ENCODE measurements at places on chromosomes 7 and 10.

- no peak for DNase-seq
Observed at GRCh38 chr10:17413876-17414275, 40.5 kb downstream of the ST8SIA6 start.

- DNase-seq: no peak
Observed at GRCh38 chr7:151759591-151760042, 117.3 kb downstream of the PRKAG2 start.

DNA sequence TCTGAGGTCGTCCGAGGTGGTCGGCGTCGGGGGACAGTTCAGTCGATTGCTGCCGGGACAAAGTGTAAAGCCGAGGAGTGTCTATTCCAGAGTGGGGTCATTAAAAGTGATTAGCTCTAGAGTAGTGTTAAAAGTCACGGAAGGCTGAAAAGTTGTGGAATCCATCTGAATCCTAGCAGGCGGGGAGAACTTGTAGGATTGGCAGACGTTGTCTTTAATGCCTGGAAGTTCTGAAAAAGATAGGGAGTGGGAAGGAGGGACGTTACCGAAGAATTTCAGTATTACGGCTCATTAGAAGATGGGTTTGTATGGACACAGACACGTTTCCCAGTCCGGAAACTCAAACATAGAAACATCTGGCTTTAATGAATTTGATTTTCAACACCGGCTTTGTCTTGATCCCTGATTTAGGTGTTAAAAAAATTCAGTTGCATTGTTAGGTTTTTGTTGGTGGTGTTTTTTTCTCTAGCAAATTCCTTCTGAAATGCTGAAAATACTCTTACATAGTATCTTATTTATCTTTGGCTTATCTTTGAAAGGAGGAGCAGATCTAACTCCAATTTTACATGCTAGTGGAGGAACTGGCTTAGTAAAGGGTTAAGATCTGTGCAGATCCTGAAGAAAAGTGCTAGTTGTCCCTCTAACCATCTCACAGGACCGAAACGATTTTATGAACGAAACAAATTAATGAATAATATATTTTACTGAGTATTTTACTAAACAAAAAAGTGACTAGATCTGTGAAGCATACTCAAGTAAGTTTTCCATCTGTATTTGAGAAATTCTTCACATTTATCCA is 900 bp downstream of the MKLN1 start:
- no peak for DNase-seq

GRCh38 chr7:81648716-81649115 is 121.1 kb downstream of the HGF start:
- DNase-seq: no peak

GRCh38 chr7:9890092-9890491 is 1083.6 kb upstream of the PHF14 start:
- no peak for DNase-seq

DNA sequence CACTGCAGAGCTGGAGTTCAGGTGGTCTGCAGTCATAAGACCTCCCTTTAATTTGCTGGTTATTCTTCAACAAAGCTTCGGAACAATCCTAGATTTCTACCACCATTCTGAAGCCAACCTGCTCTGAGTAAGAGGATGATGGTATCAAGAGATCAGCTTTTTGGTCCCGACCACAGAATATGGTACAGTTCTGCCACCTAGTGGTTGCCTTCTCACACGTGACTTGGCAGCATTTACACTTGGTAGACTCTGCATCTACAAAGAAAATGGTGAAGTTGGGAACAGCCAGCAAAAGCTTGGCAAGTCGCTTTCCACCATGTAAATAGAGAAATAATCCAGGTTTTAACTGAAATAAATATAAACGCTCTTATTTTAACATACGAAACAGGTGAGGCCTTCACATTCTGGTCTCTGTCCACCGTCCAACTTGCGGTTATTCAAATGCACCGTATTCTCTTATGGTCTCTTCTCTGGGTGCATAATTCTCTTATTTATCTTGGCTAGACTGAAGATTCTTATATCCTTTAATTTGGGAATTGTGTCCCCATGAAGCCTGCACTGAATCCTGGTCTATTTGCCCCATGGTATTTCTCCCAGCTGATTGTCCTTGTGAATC is 173.9 kb upstream of the GRM3 start:
- DNase-seq: no peak

DNA sequence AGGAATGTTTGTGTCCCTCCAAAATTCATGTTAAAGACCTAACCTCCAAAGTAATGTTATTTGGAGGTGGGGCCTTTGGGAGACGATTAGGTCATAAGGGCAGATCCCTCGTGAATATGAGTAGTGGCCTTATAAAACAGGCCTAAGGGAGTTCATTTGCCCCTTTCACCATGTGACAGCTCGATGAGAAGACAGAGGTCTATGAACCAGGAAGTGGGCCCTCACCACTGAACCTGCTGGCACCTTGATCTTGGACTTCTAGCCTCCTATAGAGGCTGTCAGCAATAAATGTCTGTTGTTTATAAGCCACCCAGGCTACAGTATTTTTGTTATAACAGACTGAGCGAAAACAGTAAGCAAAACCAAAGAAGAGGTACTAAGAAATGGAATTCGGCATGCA is 14.1 kb downstream of the NUDCD3 start:
- no peak for DNase-seq

DNA sequence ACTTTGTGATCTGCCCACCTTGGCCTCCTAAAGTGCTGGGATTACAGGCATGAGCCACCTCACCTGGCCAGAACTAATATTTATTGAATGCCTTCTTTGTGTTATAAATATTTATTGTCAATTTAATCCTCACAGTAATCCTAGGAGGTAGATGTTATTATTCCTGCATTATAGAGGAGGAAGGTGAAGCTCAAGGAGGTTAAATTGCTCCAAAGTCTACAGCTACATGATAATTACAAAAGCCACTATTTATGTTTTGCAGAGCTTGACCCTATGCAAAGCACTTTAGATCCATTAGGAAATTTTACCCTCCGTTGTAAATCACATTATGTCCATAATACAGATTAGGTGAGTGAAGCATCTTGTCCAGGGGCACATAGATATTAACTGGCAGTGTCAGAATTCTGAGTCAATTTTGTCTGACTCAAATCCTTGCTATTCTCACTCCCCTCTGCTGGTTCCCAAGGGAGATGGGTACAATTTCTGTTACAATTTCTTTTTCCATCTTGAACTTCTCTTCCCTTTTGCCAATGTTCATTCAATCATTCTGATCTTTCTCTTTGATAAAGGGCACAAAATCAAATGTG is 25.7 kb upstream of the CDK14 start:
- DNase-seq: no peak

DNA sequence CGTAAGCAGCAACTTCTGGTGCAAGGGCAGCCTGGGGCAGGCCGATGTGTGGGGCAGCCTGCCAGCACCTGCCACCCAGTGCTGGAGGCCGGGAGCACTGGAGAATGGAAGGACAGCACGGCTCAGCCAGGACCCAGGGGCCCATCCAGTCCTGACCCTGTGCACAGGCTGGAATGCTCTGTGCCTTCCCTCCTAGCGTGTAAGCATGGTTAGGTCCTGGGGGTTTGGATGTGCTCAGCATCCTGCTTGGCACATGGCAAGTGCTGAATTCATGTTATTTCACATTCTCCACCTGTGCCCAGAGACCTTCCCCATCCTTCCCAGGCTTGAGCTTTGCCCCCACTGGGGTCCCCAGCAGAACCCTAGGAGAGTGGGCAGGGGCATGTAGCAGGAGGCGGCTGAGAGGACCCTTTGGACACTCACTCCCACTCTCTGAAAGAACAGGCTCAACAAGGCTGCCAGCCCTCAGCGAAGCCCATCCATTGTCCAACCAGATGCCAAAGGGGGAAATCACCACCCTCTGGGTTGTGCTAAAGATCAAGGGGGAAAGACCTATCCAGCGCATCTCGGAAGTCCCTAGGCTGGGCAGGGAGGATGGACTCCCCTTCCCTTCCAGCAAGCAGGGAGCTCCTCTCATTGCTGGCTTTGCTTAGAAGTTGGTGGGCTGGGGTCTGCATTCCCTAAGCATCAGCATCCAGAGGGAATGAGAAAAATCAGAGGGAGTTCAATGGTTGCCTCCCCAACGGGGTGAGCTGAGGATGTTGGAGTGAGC is 29.7 kb downstream of the ANXA8 start:
- DNase-seq: no peak

GRCh38 chr10:30675791-30676718 is 46.5 kb upstream of the LYZL2 start:
- no peak for DNase-seq

DNA sequence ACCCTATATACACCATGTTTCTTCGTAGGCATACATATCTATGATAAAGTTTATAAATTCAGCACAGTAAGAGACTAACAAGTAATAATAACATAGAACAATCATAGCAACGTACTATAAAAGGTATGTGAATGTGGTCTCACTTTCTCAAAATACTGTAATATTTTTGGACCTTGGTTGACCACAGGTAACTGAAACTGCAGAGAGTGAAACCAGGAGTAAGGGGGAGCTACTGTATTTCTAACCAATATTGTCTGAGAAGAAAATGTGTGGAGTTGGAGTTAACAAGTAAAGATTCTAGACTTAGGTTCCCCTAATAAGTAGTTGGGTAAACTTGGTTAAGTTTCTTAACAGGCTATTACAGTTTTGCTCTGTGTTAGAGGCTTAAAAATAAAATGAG is 72.1 kb downstream of the GNAI1 start:
- DNase-seq: no peak

- DNase-seq: no peak
Observed at GRCh38 chr7:38178695-38179344, 775 bp downstream of the STARD3NL start.

DNA sequence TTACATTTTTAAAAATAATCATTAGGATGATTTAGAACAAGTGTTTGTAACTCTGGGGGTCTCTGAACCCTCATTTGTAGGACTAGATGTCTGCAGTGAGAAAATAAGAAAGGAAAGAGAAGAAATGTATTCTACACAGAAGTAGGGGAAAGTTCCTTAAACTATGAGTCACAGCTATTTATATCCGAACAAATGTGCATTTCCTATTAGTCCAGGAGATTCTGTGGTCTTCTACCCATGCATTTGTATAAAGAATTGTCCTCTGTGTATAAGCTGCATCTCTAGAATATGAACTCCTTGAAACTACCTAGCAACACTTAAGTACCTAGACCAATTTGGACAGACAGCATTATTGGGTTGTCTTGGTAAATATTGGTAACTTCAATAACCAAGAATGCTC is 15.9 kb upstream of the CD36 start:
- DNase-seq: no peak

DNA sequence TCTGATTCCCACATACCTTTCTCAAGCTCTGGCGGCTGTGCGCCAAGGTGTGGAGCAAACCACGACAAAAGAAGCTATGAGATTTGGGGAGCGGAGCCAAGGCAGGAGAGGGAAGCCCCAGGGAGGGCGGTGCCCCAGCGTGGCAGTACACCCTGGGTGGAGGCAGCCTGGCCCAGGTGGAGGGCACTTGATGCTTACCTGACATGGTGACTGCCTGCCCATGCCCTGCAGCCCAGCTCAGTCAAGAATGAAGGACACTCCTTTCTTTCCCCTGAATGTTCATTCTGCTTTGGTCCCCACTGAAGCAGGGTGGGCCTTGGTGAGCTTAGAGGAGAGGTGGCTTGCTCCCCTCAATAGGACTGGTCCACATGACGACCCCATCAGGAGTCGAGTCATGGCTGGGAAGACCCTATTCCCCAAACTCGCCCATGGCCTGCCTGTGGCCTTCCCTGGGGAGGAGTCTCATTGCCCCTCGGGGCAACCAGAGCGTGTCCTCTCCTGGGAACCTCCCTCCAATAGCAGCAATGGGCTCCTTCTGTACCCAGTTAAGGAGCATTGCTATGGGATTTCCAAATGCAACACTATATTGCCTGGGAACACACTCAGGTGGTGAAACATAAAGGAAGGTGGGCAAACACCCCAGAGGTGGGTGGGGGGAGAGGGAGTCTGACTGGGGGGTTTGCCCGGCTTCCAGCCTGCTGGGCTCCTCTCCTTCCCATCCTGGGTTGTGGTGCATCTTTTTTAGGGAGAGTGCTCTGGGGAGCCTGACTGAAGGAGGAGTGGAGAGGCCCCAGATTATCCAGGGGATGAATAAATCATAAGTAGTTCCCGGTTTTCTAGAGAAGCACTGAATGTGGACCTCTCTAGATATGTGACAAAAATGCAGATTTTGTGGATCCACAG is 22.7 kb downstream of the RAMP3 start:
- DNase-seq: no peak
